Activated T-helper 1 cell treated with Interleukin-2 at 50 U/mL for 16 hours (primary cell): ENCODE measurements at places on chromosomes 11 and 22.

DNA sequence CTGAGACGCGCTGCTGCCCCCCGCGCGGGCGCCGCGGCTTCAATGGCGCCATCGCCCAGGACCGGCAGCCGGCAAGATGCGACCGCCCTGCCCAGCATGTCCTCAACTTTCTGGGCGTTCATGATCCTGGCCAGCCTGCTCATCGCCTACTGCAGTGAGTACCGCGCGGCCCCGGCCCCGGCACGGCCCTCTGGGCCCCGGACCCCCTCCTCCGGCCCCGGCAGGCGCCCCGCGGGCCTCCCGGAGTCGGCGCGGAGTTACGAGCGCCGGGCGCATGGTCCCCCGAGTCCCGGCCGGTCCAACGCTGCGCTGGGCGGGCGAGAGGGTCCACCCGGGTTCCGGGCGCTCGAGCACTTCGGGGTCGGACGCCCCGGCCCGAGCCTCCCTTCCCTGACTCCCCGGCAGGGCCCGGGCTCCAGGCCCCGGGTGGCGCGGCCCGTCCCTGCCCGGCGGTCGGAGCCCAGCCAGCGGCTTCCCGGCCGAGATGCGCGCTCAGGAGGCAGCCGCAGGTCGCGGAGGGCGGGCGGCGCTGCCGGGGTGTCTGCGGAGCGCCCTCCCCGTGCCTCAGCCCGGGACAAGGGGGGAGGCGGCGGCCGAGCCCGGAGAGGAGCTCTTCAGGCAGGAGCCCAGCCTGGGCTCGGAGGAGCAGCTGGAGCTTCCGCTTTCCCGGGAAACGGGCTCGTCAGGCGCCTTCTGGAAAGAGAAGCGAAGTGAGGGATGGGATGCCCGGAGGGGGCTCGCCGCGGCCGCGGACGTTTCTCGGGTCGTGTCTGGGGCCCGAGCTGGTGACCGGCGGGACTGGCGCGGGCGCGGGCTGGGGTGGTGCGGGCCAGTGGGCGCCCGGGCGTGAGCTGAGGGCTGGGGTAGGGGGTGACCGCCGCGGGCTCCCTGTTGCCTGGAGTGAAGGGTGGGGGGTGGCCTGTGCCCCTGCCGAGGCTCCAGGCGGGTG lies 1337.8 kb downstream of the BRD1 start:
- DNase-seq: no peak

- DNase-seq: no peak
Measured at GRCh38 chr11:103652013-103652412, 384.4 kb upstream of the DDI1 start.

GRCh38 chr11:86150847-86151173 lies 81.9 kb upstream of the PICALM start:
- DNase-seq: no peak

GRCh38 chr11:72010529-72011233 lies 12.0 kb downstream of the IL18BP start:
- DNase-seq: no peak

GRCh38 chr22:35629406-35630216 lies 12.5 kb upstream of the MB start:
- peak; percentile 14 for DNase-seq

- peak; percentile 16 for DNase-seq
Measured at GRCh38 chr22:38230108-38230825, 28.5 kb downstream of the MAFF start.
